ENCODE measurements at places on chromosomes 12 and 14. TPM values are rescaled to one million over a fixed set of nuclear protein-coding genes. Genes with fewer than 3 reads are reported as not detected.

DNA sequence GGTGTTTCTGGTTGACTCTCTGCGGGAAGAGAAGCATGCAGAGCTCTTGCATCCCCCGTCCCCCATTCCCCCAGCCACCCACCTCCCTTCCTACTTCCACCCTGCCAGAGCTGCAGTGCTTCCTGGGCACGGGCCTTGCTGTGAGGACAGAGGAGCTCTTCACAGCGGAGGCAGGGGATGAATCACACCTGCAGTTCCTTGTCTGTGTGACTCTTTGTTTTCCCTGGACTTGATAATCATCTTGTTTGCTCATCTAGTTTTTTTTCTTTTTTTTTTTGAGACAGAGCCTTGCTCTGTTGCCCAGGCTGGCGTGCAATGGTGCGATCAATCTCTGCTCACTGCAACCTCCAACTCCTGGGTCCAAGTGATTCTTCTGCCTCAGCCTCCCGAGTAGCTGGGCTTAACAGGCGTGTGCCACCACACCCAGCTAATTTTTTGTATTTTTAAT lies 27.8 kb downstream of the ANKRD9 start:
- peak; percentile 45 for DNase-seq

GRCh38 chr14:67413806-67414769 lies 2.1 kb upstream of the PLEK2 start:
- DNase-seq: peak; percentile 88

- DNase-seq: no peak
Measured at GRCh38 chr14:85454226-85454813, 75.6 kb upstream of the FLRT2 start.

DNA sequence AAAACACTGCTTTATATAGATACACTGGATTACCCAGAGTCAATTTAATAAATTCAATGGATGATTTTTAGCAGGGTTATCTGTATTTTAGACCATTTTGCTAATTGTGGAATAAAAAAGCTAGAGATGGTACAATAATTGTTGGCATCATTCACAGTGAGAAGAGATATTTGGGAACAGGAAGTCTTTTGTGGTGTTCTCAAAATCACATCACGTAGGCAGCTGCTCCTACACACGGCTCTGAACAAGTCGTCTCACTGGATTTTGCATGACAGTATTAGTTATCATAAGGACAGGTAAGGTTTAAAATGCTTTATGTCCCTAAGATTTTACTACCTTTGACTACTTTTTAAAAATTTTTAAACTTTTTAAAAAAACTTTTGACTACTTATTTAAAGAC lies 52.0 kb downstream of the PAPLN start:
- DNase-seq: no peak

DNA sequence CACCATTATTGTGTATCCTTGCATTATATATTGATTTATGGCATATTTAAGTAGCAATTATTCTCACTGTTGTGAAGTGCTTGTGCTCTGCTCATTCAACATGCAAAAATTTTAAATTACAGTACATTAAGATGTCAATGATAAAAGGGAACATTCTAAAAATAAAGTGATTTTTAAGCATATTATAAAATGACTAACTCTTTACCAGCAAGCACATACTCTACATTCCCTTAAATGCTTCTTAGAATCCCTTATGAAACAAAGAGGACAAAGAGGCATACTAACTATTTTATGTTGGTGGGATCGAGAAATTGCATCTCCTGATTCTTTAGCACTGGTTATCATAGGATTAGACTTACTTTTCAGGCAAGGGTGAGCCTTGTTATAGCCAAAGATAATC lies 46.6 kb upstream of the ZDHHC17 start:
- DNase-seq: no peak

DNA sequence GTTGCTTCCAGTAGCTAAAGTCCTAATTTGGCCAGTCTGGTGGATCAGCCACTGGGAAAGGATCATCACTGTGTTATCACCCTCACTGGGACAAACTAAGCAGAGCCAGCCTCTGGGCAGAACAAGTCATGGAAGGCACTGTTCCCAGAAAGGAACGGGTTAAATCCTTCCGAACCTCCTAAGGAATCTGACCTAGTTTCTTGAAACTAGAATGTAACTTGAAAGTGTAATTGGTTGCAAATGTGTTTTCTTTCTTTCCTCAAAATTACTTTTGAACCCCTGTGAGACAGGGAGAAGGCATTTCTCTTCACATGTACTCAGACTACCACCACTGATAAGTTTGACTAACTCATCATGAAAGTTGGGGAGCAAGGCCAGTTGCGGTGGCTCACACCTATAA lies 18.7 kb upstream of the KICS2 start:
- no peak for DNase-seq

- DNase-seq: no peak
Measured at GRCh38 chr12:130636370-130636769, 79.7 kb downstream of the RIMBP2 start.

- no peak for DNase-seq
Measured at GRCh38 chr12:29187756-29188155, 38.7 kb downstream of the FAR2 start.

DNA sequence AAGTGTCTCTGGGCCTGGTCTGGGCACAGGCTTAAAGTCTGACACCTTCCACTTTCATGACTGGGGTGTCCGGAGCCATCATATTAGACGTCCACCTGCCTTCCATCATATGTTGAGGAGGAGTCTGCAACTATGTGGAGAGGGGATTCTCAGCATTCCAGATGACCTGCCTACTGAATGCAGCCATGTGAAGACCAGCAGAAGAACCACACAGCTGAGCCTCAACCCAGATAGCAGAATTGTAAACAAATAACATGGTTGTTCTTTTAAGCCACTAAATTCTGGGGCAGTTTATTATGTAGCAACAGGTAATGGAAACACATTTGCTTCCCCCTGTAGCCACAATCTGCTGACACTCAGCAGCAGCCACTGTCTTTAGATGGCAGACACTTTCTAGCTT lies 4.0 kb upstream of the SLC15A4 start:
- no peak for DNase-seq

GRCh38 chr14:24307575-24308341 lies at the start of gene CIDEB:
Gene CIDEB (minus strand): TSS chr14:24307977. CDS start chr14:24307858, 119 bp downstream.
- peak; percentile 43 for DNase-seq

- DNase-seq: peak; percentile 61
Measured at GRCh38 chr14:20415782-20416206, 2.5 kb upstream of the TEP1 start.

GRCh38 chr14:51677266-51677665 lies 25.6 kb downstream of the FRMD6 start:
- DNase-seq: peak; percentile 63

DNA sequence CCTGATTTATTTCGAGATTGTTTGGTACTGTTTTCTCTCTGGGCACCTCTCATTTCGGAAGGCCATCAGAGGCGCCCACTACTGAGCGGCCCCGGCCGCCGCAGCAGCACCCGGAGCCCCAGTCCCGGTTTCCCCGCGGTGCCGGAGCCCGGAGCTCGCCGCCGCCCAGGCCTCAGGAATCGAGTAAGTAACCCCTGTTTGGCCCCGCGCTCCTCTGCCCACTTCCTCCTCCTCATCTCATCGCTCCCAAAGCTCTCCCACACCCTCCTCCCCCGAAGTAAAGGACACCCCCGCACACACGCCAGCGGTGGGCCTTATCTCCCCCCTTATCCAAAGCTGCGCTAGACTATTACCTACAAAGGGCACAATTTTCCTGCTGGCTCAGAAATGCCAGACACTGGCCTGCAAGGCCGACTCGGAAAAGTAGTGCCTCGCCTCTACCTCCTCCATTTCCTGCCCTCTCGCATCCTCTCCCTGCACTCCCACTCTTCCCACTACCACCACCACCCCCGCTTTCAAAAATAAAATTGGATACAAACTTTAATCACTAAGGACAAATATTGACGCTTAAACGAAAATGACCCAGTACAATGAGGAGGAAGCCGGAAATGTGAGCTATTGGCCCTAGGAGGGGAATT lies 637 bp upstream of the FOXG1 start:
- no peak for DNase-seq

DNA sequence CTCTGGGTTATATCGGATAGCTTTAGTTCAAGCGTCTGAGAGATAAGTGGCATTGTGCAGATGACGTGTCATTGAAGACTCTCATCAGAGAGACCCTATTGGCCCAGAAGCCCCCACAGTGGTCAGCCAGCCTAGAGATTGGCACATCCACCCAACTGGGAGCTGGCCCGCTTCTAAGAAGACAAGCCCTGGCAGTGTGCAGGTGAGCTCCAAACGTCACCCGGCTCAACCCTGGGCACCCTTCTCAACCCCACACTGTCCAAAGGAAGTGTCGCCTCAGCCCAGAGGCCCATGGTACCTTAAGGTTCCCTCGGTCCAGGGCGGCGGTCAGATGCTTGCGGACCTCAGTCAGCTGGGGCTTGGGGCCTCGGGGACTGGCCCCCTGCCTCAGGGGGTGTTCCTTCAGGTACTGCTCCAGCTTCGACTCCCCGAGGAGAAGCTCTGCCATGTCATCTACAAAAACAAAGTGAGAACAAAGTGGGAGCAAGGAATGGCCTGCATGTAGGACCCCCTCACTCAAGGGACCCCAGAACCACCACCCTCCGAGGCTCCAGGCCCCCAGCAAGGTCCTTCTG lies 30.3 kb downstream of the TTC7B start:
- no peak for DNase-seq

GRCh38 chr12:112971248-112971647 lies 7.1 kb upstream of the OAS2 start:
- peak; percentile 2 for DNase-seq

DNA sequence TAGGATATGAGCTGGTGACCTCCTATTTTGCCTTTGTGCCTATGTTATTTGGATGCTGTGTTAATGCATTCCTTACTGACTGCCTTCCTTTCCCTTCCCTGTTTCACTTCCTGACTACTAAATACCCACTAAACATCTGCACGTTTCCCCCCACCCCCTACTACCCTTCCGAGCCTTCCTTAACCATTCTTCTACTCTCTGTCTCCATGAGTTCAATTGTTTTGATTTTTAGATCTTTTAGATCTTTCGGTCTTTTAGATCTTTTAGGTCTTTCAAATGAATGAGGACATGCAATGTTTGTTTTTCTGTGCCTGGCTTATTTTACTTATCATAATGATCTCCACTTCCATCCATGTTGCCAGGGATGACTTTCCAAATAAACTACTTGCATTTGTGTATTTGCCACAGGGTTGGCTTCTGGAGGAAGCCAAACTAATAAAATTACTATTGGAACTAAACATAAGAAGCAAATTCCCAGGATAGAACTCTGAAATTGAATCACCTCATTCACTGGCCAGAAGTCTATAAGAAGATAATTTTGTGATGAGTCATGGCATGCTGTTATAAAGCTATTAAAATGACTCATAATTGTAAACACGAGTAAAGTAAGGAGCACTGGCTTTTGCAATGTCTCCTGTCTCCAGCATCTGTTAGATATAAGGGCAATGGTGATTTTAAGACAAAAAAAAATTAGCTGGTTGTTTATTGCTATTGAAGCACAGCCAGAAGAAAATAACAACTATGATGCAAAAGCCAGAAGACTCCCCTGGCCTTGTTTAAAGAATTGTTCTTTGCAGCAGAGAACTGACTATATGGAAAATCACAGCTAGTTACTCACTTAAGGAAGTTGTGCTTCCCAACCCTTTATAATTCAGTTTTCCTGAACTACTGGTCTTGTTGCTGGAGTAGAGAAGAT lies 586.3 kb downstream of the LRFN5 start:
- DNase-seq: peak; percentile 98

- DNase-seq: no peak
Measured at GRCh38 chr12:126342866-126343265, 1277.6 kb downstream of the AACS start.

DNA sequence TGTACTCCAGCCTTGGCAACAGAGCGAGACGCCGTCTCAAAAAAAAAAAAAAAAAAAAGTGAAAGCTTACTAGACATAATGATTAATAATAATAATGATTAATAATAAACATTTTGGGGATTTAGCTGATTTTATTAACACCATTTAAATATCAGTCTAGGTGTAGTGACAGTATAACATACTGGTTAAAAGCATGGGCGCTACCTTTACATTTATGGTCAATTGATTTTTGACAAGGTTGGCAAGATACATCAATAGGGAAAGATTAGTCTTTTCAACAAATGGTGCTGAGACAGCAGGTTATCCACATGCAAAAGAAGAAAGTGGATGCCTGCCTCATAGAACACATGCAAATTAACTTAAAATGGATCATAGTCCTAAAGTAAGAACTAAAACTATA lies 34.3 kb downstream of the TXNRD1 start:
- DNase-seq: no peak

GRCh38 chr14:71905031-71905430 lies 27.2 kb upstream of the RGS6 start:
- DNase-seq: no peak

- DNase-seq: no peak
Measured at GRCh38 chr12:77299001-77299400, 233.6 kb upstream of the E2F7 start.

DNA sequence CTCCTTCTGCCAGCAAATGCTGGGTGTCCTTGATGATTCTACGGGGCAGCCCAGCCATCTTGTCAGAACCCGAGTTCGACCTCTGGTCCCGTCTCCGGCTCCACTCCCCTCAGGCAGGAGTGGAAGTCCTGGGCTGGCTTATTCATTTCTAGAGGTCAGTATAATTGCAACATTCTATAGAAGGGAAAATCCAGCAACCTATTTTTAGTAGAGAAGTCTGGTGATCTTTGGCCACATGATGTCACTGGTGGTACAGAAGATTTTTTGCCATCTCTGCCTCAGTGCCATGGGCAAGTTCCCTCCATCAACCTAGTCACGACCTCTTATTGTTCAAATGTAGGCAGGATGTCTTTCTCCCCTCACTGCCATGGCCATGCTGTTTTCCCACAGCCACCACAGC lies 22.4 kb downstream of the OR10G2 start:
- no peak for DNase-seq

DNA sequence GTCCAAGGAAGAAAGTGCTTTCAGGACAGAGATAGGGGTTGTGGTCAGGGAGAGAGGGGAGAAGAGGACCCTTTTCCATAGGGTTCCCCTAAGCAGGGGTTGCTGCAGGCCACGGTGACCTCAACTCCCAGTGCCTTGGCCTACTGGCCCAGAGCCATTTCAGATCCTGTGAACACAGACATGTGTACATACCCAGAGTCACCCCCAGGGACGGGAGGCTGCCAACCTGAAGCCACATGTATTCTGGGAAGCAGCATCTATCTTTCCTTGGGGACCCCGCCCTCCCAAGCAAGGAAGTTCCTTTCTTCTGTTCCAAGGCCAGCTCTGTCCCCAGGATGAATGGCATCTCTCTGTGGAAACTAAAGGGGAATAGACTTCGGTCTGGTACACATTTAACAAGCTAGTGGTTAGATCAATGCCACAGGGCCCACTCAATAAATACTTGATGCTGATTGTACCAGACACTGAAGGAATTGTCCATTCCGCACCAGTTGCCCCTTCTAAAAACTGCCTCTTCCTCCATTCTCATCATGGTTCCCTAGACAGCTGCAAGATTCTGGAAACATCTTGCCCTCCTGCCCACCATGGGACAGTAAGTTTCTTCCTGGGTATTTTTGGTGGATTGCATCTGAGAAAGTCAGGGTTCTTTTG lies 25.2 kb upstream of the DGLUCY start:
- no peak for DNase-seq

GRCh38 chr14:94659256-94659655 lies 47.1 kb downstream of the SERPINA3 start:
- DNase-seq: no peak

TMEM116 gene
- 4.7 TPM for total RNA-seq

EIF2B1 gene
- 40.5 TPM for total RNA-seq

OR4Q2 gene
- not detected for total RNA-seq

CDCA3 gene
- 23.5 TPM for total RNA-seq

OR4E2 gene
- not detected for total RNA-seq

POTEM gene
- total RNA-seq: not detected

POTEG gene
- not detected for total RNA-seq

FGD4 gene
- 10.3 TPM for total RNA-seq

MYBPC1 gene
- total RNA-seq: not detected

PLEKHD1 gene
- not detected for total RNA-seq

GPRC5D gene
- total RNA-seq: not detected

ERBB3 gene
- total RNA-seq: 2.5 TPM

PPP1R1A gene
- total RNA-seq: not detected

Data from IMR-90 (cell line).